Foreskin keratinocyte (primary cell): ENCODE measurements at places on chromosomes 11 and 22. TPM values are rescaled to one million over a fixed set of nuclear protein-coding genes. Genes with fewer than 3 reads are reported as not detected.

The TTC36 gene
- not detected in 2 replicates for polyA plus RNA-seq

The SNX32 gene
- polyA plus RNA-seq = 0.11 and 0.22 TPM in 2 replicates

GRCh38 chr22:19517919-19518611, 6.1 kb downstream of the CLDN5 start:
- no peak for DNase-seq

The MAPK8IP2 gene
- 0.30 and 0.31 TPM in 2 replicates for polyA plus RNA-seq

The STK33 gene
- 0.37 and 0.43 TPM in 2 replicates for polyA plus RNA-seq

The KCNJ1 gene
- polyA plus RNA-seq = not detected in 2 replicates

The BLID gene
- polyA plus RNA-seq = not detected in 2 replicates

DNA sequence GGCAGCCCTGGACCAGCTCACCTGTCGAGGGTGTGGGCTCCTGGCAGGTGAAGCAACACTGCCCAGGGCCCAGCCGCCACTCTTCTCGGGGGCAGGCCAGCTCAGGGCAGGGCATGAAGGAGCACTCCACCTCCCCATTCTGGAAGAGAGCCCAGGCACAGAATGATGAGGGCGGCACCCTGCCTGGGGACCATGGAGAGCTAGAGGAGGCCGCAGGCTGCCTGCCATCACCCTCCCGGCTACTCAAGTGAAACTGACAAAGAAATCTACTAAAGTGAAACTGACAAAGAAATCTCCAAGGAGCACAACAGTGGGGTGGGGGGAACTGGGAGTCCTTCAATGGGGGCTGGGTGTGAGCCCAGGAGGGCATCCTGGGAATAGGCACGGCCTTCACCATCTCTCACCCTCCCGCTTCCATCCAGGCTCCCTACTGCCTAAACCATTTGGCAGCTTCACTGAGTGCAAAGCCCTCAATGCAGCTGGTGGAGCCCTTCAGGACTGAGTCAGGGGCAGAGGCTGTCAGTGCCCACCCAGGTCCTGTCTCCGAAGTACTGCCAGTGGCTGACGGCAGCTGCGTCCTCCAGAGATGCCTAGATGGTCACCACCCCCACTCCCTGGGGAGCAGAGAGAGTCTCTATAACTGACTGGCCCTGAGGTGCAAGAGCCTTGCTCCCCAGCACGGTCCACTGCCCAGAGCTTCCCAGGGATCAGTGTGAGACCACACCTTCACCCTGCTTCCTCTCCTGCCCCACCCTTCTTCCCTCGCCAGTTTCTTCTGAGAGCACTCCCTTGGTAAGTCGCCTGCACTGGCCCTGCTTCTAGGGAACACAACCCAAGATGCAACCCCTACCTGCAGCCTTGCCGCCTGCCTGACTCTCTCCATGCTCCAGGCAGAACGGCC, 21.7 kb downstream of the VWCE start:
- DNase-seq = peak; percentile 17

The TTC28 gene
- 0.52 and 0.60 TPM in 2 replicates for polyA plus RNA-seq

The ZBTB16 gene
- not detected in 2 replicates for polyA plus RNA-seq

The BRSK2 gene
- polyA plus RNA-seq = 0.08 and 0.18 TPM in 2 replicates

The OVOL1 gene
- 0.36 and 0.46 TPM in 2 replicates for polyA plus RNA-seq

- no peak for DNase-seq
Measured at GRCh38 chr22:41240377-41241132, at the start of gene CHADL. Gene CHADL, minus strand, starts transcription at chr22:41240931. Its CDS starts 50 bp downstream, at chr22:41240881.

- no peak for DNase-seq
Measured at GRCh38 chr11:78796956-78797355, 222.3 kb upstream of the NARS2 start.

GRCh38 chr11:16297332-16297731, 59.0 kb downstream of the SOX6 start:
- DNase-seq = no peak

DNA sequence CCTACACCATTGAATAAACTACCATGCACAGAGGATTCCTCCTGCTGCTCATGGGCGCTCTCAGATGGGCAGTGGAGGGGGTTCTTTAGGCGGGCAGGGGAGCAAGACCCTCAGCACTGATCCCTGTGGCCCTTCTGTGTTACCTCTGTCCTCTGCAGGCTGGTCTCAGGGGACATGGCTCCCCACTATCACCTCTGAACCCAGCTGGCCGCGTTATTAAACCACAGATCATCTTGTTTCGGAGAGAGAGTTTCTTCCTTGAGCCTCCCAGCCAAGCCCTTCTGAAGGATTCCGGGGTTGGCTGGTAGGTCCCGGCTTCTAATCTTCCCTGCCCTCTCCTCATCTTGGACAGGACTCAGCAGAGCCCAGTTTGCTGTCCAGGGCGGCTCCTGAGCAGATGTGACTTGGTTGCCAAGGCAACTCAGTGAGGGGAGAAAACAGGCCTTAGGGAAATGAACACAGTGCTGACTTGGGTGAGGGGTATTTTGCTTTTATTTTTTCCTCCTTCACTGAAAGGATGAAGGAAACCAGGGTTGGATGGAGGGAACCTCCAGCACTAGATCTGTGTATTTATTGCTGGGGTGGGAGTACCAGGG, 13.3 kb downstream of the APOL3 start:
- no peak for DNase-seq

- DNase-seq = no peak
Measured at GRCh38 chr11:25758145-25758661, 573.7 kb upstream of the ANO3 start.

DNA sequence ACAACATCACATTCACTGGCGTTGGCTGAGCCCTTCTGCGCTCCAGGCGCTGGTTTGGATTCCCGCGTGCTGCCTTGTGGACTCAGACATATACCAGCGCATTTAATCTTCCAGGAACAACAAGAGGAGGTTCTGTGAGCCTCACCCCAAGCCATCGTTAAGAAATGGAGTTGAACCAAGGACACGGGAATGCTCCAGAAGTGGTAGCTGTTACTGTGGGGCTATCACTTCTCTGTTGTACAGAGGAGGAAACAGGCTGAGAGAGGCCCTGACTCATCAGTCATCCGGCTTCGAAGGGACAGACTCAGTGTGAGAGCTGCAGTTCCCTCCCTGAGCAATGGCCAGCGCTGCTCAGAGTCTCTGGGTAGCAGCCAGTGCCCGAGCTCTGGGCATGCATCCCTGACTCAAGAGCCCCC, 291.3 kb downstream of the TBC1D22A start:
- DNase-seq = no peak

DNA sequence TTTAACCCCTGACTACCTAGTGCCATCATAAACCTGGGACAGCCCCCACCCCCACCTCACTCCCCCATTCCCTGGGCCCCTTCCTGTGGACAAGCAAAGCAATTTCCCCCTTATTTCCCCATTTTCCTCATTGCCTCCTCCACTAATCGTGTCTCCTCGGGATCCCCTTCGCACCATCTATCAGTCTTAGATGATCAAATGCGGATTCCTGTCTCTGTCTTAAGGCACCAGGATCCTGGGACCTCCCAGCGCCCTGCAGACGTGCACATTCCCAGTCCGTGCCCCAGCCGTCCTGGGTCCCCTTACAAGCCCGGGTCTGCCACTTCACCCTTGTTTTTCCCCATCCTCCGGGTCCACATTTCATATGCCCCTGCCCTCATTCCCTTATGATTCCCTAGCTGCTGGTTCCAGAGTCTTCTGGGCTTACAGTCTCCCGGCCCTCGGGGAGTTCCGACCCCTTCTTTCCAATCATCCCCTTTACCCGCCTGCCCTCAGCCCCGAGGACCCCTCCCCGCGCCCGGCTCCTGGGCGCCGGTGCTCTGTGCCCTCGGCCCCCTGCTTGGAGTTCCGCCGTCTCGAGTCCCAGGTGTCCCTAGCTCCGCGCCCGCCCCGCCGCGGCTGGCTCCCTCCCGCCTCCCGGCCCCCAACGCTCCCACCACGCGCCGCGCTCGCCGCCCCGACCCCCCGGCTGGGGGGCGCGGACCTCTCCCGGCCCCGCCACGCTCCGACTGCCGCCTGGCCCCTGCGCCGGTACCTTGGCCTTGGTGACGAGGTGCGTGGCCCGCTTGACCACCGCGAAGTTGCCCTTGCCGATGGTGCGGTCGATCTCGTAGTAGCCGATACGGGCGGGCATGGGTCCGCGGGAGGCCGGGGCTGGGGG, 599 bp downstream of the SIK3 start:
- DNase-seq = no peak

DNA sequence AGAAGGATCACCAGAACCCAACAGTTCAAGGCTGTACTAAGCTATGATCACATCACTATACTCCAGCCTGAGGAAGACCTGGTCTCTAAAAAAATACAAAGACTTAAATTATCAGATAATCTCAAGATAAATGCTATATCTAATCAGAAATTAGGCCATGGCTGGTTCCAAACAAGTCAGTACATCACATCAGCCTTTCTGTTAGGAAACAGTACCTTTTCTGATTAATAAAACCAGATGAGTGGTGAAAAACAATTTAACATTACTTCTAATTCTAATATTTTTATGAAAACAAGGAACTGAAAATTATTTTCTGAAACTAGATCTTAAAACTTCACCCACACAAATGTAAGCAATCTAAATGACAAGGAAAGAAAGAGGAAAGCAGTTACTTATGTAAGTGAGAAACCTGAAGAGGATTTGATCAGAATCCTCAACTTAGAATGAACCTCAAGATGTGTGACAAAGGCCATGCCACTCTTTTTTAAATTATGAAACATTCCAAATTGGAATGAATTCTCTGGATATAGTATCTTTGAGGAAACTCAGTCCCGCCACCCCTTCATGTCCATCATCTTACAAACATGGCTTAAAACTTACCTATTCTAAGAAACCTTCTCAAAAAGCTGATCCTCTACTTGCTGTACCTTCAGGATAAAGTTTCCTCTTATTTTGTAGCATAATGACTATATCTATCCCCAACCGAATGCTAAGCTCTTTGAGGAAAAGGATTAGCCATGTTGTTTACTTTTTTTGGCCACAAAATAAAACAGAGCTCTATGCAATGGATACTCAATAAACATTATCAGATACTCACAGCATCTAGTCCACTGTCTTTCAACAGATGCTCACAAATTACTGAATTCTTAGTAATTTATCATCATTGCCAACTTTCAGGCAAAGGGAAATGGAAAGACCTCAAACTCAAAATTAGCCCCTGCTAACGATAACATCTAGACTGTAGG, 132.0 kb downstream of the MRTFA start:
- DNase-seq = no peak

DNA sequence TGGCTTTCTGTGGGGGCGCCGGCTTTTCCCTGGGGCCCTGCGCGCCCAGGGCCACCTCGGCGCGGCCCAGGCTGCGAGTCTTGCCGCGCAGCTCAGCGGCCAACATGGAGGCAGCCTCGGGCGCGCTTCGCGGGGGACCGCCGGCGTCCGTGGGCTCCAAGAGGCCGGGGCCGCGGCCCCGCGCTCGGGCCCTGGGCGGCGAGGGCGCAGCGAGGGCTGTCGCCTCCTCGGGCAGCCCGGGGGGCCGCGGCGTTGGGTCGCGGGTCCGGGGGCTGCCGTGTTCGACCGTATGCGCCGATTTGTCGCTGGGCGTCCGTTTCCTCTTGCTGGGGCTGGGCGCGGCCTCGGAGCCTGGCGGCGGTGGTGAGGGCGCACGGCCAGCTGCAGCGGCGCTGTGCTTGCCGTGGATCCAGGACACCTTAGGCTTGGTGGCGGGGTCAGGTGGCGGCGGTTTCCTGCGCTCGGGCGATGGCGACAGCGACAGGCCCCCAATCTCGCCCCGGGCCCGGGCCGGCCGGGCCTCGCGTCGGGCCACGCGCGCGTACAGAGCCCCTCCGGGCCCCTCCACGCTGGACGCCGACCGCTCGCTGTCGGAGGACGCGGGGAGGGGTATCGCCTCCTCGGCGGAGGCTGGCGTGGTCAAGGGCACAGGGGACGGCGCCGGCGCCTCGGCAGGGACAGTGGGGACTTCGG, 11.9 kb downstream of the SCARF2 start:
- DNase-seq = no peak

GRCh38 chr11:61171907-61172306, 10.7 kb upstream of the VPS37C start:
- no peak for DNase-seq

- no peak for DNase-seq
Measured at GRCh38 chr22:22458896-22459588, 49.5 kb downstream of the ZNF280B start.

- DNase-seq = no peak
Measured at GRCh38 chr22:33476716-33477115, 418.5 kb upstream of the SYN3 start.

The MN1 gene
- 4.2 and 4.6 TPM in 2 replicates for polyA plus RNA-seq

The POLR2F gene
- polyA plus RNA-seq = 191 and 200 TPM in 2 replicates

DNA sequence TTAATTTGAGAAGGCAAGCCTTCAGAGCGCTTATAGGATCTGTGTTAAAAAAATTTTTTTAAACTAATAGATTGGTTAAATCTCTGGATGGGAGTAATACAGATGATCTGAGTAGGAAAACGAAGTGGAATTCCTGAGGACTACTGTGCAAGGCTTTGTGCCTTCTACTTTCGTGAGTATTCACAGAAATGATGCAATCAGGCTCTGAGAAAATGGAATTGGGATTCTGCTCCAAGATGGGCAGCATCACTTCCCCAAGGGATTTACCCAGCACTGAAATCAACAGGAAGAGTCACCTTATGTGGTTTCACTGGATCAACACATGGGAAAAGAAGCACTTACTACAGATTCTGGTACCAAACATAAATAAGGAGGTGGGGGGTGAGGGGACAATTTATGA, 12.5 kb downstream of the KMT5B start:
- DNase-seq = no peak

DNA sequence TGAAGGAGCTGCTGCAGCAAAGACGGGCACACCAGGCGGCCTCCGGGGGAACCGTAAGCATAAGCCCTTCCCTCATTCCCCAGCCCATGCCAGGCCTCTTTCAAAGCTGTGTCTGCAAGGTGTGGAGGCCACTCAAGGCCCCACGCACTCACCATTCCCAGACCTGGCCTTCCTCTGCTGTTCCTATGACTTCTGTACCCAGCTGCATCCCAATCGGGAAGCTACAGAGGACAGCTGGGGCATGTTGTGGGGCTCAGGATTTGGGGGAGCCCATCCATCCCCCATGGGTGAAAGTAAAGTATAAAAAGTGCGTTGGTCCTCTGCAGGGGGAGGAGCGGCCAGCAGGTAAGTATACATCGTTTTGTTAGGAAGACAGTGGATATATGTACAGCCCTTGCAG, 2.2 kb downstream of the POU2AF3 start:
- no peak for DNase-seq

The PRG3 gene
- polyA plus RNA-seq = not detected in 2 replicates

The OR56A3 gene
- polyA plus RNA-seq = not detected in 2 replicates

DNA sequence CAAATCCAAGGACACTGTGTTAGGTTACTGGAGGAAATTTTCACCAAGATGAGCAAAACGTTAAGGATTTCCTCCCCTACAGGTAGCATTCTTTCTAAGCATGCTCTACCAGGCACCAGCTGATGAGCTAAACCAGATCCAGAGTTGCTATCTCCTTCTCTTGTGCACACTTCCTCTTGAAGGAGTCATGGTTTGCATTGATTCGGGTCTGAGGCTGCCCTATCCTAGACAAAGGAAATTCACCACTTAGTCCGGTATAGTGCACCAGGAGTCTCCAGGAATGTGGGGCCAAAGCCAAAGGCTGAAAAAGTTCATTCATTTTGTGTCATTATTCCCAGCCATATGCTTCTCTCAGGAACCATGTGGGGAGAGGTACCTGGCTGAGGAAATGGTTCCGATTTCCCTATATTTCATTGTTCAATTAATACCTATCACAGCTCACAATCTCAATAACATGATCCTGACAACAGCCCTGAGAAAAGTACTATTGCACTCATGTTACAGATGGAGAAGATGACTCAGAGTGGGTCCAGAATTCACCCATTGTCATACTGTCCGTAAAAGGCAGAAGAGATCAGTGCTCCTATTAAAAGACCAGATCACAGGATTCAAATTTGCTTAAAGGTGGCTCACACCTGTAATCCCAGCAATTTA, 39.1 kb downstream of the SLC35F2 start:
- DNase-seq = peak; percentile 31

The NLRP14 gene
- polyA plus RNA-seq = not detected in 2 replicates

The UCP3 gene
- 0.12 and 0.26 TPM in 2 replicates for polyA plus RNA-seq

- no peak for DNase-seq
Measured at GRCh38 chr22:42179616-42180015, 49.0 kb upstream of the CYP2D6 start.
